ENCODE measurements at places on chromosomes 11 and 22.

DNA sequence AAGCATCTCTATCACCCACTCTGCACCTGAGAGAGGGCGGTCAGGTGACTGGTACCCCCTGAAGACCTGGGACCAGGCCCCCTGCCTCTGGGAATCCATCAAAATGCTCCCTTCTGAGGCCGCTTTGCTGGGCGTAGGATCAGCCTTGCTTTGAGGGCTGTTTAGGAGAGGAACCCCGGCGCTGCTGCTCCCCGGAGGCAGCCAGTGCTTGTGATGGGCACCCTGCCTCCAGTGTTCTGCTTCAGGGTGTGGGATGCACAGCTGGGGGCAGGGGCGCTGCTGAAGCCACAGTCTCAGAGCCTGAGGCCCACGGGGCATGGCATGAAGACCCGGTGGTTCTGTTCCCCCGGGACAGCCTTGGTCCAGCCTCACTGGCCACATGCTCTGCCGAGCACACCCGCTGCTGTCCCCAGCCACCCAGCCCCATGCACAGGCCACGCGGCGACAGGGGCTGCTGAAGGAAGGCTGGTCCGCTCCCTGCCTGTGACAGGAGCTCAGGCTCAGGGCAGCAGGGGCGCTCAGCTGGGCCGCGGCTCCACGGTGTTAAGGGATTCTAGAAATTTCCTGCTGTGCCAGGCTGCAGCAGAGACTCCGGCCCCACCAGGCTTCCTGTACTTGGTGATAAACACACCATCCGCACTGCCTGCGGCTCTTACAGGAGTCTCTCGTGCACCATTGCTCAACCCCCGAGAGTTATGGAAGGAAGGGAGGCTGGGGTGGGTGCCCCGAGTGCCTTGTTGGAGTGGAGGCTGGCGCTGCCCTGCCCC is 91.0 kb downstream of the KCNQ1 start:
- no peak for DNase-seq

DNA sequence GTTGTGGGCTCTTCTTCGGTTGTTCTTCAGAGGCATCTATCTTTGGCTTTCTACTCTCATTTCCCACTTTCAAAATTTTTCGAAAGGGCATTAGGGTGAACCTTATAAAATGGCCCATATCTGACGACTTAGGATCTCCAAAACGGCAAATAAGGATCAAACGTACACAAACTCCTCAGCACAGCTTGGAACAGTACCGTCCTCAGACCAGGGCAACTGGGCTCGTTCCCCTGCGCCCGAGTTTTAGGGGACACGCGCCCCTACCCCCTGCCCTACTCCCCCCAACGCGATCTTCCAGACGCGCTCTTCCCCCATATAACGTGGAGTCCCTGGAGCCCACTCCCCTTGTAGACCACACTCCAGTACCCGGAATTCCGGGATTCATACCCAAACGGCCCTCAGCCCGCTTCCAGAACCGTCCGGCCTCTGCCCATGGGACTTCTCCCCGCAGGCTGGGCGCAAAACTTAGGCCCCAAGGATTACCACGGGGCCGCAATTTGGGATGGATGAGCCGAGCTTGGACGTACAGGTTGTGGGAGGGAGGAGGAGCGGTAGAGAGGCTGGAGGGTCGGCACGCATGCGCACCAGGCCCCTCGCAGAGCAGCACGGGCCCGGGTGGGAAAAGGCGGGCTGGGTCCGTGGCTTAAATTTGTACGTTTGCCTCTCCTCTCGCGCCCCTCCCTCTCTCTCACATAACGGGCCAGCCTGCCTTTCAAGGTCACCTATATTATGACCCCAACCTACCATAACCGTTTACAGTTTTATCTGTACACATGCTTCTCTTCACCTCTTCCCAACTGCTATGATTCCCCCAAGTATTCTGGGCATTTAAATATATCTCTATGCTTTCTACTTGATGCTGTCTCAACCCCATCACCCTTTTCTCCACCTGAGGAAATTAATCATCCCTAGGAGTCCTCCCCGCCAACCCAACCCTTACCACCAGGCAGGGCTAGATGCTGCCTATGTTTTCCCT is 3.4 kb downstream of the CCDC89 start:
- peak; percentile 81 for DNase-seq

GRCh38 chr11:18749681-18750319 is 23.8 kb upstream of the IGSF22 start:
- no peak for DNase-seq

GRCh38 chr22:45587638-45588505 is 83.8 kb upstream of the ATXN10 start:
- no peak for DNase-seq

- DNase-seq: peak; percentile 4
Observed at GRCh38 chr22:49677495-49677889, 150.2 kb downstream of the BRD1 start.

- no peak for DNase-seq
Observed at GRCh38 chr11:17898071-17898470, 114.8 kb downstream of the SERGEF start.

DNA sequence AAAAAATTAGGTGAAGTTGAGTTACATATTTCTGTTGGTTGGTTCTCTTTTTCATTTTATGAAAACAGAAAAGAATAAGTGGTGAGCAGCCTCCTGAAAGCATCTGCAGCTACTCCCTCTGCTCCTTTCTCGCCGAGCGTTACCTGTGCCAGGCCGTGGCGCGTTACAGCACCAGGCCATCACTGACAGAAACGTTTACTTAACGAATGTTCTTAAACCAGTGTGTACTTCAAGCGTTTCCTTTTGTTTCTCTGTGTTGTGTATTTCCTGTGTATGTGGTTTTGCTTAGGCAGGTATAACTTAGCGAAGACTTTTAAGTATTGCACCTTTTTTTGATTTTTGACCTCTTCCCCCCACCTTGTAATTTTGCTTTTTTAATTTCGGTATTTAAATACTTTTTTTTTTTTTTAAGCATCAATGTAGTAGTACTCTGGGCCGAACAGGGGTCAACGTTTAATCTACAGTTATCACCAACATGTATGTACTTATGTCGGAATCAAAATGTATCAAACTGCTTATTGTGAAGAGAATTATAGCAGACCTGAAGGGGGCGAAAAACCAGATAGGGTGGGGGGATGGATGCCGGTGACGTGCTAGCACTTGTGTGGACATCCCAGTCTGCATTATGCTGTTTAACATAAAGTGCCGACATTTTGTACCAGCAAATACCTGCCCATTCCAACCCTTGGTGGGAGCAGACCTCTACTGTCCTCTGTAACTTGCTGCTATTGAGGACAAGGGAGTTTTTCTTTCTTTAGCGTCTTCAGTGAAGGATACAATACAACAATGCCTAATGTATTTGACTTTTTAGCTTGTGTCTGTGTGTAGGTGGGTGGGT is 21.6 kb upstream of the ADSL start:
- DNase-seq: no peak

DNA sequence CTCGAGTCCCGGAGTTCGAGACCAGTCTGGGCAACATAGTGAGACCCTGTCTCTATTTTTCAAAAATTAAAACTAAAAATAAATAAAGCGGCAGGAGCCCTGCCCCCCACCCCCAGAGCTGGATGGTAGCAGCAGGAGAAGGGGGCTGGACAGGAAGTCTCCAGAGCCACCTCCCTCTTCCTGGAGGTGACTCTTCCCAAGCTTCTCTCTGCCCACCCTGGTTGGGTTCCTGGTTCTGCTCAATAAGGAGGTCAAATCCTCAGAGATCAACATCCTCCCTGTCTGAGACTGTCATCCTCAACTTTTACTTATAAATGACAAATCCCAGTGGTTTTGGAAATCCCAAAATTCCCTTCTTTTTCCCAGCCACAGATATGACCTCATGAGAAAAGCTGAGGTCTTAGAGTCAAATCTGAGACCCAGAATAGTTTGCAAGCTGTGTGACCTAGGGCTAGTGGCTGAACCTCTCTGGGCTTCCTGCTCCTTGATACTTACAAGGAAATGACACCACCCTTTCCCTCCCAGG is 987 bp downstream of the C1QTNF6 start:
- DNase-seq: no peak

- DNase-seq: no peak
Observed at GRCh38 chr11:104830508-104830907, 67.8 kb downstream of the CASP12 start.

GRCh38 chr11:10657308-10658271 is 36.0 kb downstream of the IRAG1 start:
- no peak for DNase-seq
